ENCODE measurements at places on chromosomes 1 and 21.
A peak's percentile ranks its signal among the peaks of the same experiment; 100 is the strongest.

DNA sequence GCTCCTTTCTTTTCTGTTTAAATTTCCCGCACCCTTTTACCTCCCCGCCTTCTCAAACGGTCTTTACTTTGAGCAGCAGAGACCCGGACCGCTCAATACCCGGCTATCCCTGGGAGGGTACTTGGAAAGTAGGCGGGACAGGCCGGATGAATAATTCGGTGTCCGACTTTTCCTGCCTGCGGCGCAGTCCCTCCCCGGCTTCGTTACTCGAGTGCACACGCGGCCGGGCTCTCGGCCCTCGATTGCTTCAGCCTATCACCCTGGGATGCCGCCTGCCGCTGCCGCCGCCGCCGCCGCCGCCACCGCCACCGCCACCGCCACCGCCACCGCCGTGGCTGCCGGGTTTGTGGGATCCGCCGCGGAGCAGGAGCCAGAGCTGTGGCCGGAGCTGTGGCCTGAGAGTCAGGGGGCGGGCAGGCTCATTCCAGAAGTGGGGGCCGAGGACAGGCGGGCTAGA lies 382 bp upstream of the RASAL2 start:
- peak; percentile 88 for DNase-seq

DNA sequence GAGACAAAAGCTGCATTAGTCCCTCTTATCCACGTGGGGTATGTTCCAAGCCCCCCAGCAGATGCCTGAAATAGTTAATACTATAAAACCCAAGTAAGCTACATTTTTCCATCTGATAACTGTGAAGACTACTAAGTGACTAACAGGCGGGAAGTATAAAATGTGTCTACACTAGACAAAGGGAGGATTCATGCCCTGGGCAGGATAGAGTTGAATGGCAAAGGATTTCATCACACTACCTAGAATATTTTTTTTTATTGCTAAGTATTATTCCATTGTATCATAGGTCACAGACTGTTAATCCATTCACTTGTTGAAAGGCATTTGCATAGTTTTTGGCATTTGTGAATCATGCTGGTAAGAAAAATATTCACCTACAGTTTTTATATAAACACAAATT lies 26.4 kb upstream of the CFHR4 start:
- DNase-seq: no peak

DNA sequence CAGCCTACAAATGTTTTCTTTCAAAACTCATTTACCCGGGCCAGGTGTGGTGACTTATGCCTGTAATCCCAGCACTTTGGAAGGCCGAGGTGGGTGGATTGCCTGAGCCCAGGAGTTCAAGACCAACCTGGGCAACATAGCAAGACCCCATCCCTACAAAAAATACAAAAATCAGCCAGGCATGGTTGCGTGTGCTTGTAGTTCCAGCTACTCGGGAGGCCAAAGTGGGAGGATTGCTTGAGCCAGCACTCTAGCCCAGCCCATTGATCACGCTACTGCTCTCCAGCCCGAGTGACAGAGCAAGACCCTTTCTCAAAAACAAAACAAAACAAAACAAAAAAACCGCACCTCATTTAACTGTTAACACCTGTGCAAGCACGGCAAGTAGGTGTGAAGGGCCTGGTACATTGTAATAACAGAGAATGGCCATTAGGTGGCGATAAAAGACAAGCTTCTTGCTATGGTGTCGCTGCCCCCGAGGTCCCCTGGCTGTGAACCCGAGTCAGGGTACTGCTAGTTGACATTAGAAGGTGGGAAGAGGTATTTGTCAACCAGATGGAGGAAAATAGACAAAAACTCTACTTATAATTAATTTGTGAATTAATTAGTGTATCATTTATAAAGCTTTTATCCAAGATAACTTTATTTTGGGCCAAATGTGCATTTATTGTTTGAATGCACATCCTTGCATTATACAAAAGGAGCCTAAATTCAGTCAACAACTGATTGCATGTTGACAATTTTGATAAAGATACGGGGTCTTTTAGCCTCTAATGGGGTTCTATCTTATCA lies 66.5 kb downstream of the SH3BGR start:
- DNase-seq: peak; percentile 4

DNA sequence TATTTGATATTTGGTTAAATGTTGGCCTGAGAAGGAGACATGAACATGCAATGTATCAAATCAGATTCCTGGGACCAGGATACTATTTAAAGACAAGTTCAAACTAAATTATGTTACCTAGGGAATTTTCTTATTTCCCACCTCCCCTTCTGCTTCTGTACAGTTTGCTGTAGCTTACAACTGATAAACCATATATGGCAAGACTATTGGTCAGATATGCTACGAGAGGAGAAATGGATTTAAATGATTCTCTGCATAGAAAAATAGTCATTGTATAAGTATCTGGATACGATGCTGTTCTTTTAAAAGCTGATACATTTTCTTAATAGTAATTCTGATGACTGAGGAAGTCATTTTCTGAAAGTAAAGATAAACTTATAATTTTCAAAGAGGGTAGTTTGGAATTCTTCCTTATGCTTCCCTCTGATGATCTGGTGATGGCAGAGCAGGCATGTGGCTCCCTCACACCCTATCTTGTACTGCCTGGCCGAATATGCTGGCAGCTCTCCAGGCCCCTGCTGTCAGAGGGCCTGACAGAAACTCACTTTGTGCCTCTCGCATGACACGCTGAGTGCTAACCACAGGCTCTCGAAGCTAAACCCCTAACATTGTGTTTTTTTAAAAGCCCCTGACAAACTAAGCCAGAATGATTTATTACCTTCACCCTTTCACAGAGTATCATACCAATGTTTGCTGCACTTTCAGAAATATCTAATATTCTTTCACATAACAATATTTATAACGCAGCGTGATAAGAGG lies 19.4 kb downstream of the RRP15 start:
- no peak for DNase-seq

DNA sequence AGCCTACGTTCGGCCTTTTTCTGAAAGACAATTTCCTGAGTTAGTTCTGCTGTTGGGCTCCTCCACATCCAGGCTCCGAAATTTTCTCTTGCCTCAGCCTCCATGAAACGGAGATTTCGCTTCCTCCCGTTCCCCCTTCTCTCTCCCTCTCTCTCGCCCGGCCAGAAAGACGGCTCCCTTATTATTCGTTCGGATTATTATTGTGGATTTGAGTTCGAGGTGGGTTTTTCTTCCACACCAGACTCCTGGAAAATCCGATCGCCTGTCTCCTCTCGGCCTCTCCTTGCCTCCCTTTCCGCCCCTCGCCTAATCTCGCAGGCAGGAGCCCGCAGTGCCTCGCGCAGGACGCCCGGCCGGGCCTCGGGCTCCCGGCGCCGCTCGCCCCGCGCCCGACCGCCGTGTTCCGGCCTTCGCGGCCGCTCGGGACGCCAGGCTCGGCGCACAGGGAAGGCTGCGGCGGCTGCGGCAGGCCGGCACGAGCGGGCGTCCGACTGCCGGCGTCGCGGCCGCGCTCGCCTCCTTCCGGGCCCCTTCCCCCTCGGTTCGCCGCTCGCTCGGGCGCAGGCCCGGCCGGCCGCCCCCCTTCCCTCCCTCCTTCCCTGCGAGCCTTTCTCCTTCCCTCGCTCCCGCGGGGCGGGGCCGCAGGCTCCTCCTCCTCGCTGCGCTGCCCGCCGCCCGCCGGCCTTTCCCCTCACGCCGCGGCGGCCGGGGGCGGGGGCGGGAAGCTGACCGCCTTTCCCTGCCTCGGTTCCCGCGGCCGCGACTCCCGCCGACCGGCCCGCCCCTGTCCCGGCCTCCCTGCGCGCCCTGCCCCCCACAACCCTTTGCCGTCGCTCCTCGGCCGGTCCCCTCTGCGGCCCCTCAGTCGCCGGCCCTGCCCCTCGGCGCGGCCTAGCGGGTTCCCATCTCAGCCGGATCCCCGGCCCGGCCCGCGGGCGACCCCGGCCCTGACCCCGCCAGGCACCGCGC lies at the start of gene ARHGEF11:
Gene ARHGEF11, minus strand, starts transcription at position 493 of the 969 bp plus-strand sequence. CDS start 1,412 bp downstream, outside the sequence.
- peak; percentile 35 for DNase-seq

DNA sequence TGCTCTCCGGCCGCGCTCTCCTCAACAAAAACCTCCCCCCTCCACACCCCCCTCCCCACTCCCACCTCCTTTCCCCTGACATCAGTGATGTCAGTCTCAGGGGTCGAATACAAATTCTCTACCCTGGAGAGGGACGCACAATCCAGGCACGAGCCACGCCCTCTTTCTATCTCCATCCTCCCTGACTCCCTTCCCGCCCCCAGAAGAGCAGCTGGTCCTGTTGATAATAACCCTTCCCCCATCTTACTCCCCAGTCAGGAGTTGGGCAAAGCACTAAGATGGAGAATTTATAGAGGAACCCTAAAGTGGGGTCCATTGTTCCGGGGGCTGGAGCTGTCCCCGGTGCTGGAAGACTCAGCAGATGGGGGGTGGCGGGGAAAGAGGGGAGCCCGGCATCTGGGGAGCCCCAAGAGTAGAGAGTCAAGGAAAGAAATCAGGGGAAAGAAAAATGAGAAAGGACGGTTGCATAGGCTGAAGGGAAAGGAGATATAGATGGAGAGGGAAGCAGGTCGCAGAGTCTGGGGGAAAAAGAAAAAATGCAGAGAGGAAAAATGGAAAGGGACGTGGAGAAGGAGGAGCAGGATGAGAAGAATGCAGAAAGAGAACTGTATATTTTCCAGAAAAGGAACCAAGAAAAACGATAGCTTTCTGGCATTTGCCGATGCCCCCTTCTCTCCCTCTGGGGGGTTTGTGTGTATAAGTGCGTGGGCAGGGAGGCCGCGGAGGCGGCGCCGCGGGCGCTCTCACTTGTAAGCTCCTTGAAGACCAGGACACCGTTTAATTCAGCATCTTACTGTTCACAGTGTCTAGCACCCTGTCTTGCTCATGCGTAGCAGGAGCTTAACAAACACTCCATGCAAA lies at the start of gene CELF3:
Gene CELF3, minus strand, starts transcription at position 33 of the 861 bp plus-strand sequence. CDS start 783 bp downstream, outside the sequence.
- DNase-seq: no peak

DNA sequence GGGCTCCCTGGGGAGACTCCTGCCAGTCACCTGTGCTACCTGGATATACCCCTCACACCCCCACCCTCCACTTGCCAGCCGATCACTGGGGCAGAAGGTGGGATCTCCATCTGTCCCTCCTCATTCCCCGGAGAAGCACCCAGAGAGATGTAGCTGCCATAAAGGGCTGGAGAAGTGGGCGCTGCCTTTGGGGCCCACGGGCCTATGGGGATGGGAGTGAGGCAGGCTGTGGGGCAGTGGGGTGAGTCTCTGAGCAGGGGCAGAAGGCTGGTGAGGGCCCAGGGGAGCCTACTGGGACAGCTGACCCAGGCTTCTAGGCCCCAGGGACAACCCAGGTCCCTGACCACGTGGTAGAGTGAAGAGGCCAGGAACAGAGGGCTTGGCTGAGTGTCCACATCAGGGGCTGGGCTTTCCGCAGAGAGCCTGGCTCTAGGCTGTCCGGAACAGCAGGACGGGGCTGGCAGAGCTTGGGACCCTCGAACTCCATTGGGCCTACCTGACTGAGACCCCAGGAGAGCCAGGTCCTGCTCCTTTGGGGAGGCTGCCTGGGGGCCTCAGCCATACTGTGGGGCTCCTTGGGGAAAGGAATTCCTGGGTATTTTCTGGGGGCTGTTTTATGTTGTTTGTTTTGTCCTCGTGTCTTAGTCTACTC lies 205.9 kb upstream of the VAMP3 start:
- no peak for DNase-seq

DNA sequence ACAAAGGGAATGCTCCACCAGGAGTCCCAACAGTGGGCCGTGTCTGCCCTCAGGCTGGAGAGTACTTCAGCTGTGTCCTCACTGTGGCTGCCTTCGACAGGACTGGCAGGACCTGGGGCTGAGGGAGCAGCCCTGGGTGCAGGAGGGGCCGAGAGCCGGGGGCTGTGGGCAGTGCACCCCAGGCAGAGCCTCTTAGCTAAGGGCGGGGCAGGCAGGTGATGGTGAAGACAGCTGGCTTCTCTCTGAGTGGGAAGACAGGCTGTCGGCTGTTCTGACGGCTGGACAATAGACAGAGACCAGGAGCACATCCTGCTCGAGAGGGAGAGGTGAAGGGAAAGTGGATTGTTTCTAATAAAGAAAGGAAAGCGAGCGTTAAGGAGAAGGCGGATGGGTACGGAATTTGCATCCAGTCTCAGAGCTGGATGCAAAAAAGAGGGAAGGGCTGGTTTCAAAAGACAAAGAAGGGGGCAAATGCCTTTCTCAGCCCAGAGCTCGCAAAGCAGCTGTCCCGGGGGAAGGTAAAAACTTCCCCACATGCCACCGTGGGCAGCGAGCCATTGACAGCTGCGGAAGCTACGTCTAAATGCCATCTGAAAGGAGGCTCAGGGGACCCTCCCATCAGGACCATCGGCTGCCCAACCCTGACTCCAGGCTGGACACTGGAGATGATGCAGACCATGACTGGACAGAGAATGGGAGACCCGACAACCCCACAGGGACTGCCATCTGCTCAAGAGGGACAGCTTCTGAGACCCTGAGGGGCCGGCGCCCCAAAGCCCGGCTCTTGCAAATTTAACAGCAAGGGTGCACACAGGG lies 92.0 kb downstream of the STUM start:
- no peak for DNase-seq

DNA sequence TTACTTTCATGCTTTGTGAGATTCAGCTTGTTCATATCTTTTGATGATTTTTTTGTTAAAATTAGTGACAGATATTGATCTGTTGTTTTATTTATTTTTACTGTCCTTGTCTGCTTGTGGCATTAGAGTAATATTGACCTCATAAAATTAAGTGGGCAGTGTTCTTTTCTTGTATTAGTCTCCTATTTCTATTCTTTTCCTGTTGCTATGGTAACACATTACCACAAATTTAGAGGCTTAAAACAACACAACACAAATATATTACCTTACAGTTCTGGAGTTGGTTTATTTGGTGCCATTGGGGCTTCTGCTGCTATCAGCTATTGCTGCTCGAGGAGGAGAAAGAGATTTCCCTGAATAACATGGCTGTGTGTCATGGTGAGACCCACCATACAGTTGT lies 135.7 kb downstream of the C1orf94 start:
- no peak for DNase-seq

- DNase-seq: no peak
These were observed 283.2 kb upstream of the VAMP3 start for GRCh38 chr1:7487766-7488474.

- DNase-seq: no peak
These were observed 334.4 kb downstream of the SRGAP2C start for GRCh38 chr1:121519042-121519755.

- DNase-seq: no peak
These were observed 37.2 kb upstream of the SLC9A1 start for GRCh38 chr1:27192039-27192529.

DNA sequence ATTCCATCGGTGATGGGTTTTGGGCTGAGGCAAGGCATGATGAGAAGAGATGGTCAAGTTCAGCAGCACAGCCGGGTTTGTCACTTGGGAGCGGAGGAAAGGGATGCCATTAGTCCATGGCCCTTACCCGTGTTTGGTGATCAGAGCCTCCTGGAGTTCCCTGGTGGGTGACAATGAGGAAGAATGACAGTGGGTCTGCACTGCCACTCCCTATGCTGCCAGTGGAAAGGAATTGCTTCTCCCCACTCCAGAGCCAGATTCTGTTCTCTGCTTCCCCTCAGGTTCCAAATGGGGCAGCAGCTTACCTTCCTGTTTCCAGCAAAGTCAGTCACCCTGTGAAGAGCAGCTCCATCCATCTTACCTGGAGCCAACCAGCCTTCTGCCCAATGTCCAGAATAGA lies 393.1 kb downstream of the PTPRU start:
- no peak for DNase-seq

Measured in AG09309 (cell line).